Neuronal stem cell (in vitro differentiated cells): ENCODE measurements at places on chromosomes 13 and 19.

GRCh38 chr13:113116206-113116800, 6.3 kb upstream of the F10 start:
- H3K4me3 ChIP-seq: no peak overlapping the region
- H3K4me1 ChIP-seq: peaks cover 1% of the 10 kb centered on the region

GRCh38 chr13:53411463-53411862, 382.9 kb downstream of the OLFM4 start:
- H3K27ac ChIP-seq: no peak overlapping the region
- no peaks in the 10 kb centered on the region for H3K36me3 ChIP-seq
- no peaks in the 10 kb centered on the region for H3K27me3 ChIP-seq
- H3K4me3 ChIP-seq: no peak overlapping the region
- peaks cover 6% of the 10 kb centered on the region for H3K4me1 ChIP-seq

DNA sequence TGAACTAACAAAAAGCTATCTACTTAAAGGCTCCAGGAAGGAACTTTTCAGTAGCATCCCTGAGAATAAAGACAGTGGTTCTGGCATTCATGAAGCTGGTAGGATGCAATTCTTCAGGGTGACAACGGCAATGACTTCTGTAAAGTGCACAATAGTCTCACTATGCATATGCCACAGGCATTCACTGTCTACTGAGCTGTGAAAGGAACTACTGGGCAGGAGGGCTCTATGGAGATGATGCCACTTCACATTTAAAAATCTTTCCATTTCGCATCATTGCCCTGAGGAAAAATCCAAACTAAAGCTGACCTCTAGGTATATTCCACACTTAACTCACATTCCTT, 2020.6 kb upstream of the PCDH20 start:
- peaks cover 5% of the 10 kb centered on the region for H3K4me1 ChIP-seq
- DNase-seq: no peak
- H3K27me3 ChIP-seq: no peaks in the 10 kb centered on the region
- H3K27ac ChIP-seq: no peak overlapping the region
- H3K36me3 ChIP-seq: no peaks in the 10 kb centered on the region

GRCh38 chr19:47549261-47549862, 23.6 kb downstream of the ZNF541 start:
- no peaks in the 10 kb centered on the region for H3K36me3 ChIP-seq
- no peak overlapping the region for H3K27ac ChIP-seq
- H3K27me3 ChIP-seq: no peaks in the 10 kb centered on the region
- H3K4me1 ChIP-seq: no peaks in the 10 kb centered on the region
- H3K4me3 ChIP-seq: no peak overlapping the region

- no peaks in the 10 kb centered on the region for H3K36me3 ChIP-seq
- H3K4me3 ChIP-seq: peak overlapping the region; percentile 41
- no peak for DNase-seq
- no peaks in the 10 kb centered on the region for H3K27me3 ChIP-seq
Observed at GRCh38 chr19:38412491-38412890, 9.6 kb downstream of the FAM98C start.

GRCh38 chr19:36401475-36401874, 17.0 kb downstream of the ZFP82 start:
- H3K27ac ChIP-seq: no peak overlapping the region
- DNase-seq: no peak
- peaks cover 95% of the 10 kb centered on the region for H3K36me3 ChIP-seq
- H3K27me3 ChIP-seq: no peaks in the 10 kb centered on the region
- H3K4me3 ChIP-seq: no peak overlapping the region
- H3K4me1 ChIP-seq: no peaks in the 10 kb centered on the region

- no peaks in the 10 kb centered on the region for H3K36me3 ChIP-seq
- H3K4me3 ChIP-seq: no peak overlapping the region
- no peak for DNase-seq
- H3K27ac ChIP-seq: no peak overlapping the region
Observed at GRCh38 chr13:51684076-51684475, 99.8 kb downstream of the WDFY2 start.

- H3K27ac ChIP-seq: no peak overlapping the region
- H3K4me3 ChIP-seq: no peak overlapping the region
- DNase-seq: no peak
- no peaks in the 10 kb centered on the region for H3K4me1 ChIP-seq
- H3K36me3 ChIP-seq: no peaks in the 10 kb centered on the region
Observed at GRCh38 chr13:34738254-34738992, 203.6 kb upstream of the NBEA start.

DNA sequence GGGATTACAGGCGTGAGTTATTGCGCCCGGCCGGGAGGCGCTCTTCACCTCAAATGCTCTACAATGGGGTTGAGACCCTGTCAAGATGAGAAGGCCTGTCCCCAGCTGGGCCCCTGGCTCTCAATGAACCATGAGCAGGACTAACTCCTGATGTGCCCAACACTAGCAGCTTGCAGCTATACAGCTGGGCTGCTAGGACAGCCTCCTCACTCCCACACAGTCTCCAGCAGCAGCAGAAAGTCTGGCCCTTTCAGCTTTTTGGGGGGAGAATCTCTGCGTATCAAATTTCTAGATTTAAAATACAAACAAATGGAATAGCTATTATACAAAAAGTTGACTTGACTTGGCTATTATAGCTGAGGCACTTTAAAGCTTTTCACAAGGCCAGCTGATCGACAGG, 30.2 kb downstream of the TMTC4 start:
- peaks cover 82% of the 10 kb centered on the region for H3K36me3 ChIP-seq
- no peak overlapping the region for H3K27ac ChIP-seq
- H3K4me3 ChIP-seq: no peak overlapping the region
- no peaks in the 10 kb centered on the region for H3K4me1 ChIP-seq

GRCh38 chr13:89968470-89968869, 1379.0 kb upstream of the MIR17HG start:
- DNase-seq: no peak
- no peak overlapping the region for H3K27ac ChIP-seq
- no peak overlapping the region for H3K4me3 ChIP-seq
- no peaks in the 10 kb centered on the region for H3K27me3 ChIP-seq
- H3K4me1 ChIP-seq: no peaks in the 10 kb centered on the region
- no peaks in the 10 kb centered on the region for H3K36me3 ChIP-seq

DNA sequence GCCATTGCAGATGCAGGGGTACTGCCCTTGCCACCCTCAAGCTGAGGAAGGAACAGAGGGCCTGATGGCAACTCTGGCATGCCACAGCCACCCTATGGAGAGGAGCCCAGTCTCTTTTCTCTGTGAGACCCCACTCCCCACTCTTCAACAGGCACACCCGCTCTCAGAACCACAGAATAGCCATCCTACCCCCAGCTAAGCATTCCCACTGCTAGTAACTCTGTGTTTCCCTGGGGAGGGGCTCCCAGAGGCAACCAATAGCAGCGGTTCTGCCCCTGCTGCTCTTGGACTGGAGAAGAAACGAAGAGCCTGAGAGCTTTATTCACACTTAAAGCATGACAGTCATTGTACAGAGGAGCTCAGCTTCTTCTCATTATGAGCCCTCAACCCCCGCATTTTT, 49.3 kb downstream of the UBL3 start:
- no peaks in the 10 kb centered on the region for H3K36me3 ChIP-seq
- no peaks in the 10 kb centered on the region for H3K27me3 ChIP-seq
- DNase-seq: no peak
- H3K4me1 ChIP-seq: peaks cover 13% of the 10 kb centered on the region
- H3K27ac ChIP-seq: no peak overlapping the region
- no peak overlapping the region for H3K4me3 ChIP-seq

DNA sequence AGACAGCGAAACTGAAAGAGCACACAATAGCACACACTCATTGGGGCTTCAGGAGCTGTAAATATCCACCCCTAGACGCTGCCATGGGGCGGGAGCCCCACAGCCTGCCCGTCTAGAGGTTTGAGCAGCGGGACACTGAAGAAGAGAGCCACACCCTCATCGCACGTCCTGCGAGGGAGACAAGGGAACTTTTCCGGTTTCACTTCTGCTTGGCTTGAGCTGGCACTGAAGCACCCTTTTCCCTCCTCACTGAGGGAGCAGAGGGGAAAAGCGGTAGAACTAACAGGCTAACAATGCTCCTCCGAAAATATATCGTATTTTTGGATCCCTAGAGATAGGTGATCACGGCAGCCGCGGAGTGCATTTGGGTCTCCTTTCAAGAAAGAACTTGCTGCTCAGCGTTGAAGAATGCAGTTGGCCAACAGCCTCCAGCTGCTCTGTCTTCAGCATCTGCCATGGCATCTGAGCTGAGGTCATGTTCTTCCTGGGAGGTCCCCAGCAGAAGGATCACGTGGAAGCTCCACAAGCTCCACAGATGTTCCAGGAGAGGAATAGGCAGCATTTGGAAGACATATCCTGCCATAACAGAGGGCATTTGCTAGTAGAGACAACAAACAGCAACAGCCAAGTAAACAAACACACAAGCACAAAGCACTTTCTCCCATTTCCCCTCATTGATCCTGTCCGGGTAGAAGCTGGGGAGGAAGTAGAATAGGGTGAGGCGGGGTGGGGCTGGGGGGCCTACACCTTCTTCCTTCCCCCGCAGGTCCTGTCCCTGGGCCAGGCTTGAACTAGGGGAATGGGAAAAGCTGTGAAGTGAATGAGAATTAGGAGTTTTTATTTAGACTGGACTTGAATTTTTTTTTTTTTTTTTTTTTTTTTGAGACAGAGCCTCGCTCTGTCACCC, 44.8 kb upstream of the ALOX5AP start:
- no peak overlapping the region for H3K4me3 ChIP-seq
- DNase-seq: no peak
- peaks cover 2% of the 10 kb centered on the region for H3K4me1 ChIP-seq

- peaks cover 3% of the 10 kb centered on the region for H3K4me1 ChIP-seq
- no peak for DNase-seq
- no peak overlapping the region for H3K27ac ChIP-seq
- no peaks in the 10 kb centered on the region for H3K27me3 ChIP-seq
Observed at GRCh38 chr13:107461751-107462150, 753.6 kb downstream of the LIG4 start.

- H3K4me3 ChIP-seq: no peak overlapping the region
- DNase-seq: no peak
- no peaks in the 10 kb centered on the region for H3K27me3 ChIP-seq
- H3K4me1 ChIP-seq: no peaks in the 10 kb centered on the region
Observed at GRCh38 chr13:47332149-47332548, 435.3 kb upstream of the HTR2A start.

DNA sequence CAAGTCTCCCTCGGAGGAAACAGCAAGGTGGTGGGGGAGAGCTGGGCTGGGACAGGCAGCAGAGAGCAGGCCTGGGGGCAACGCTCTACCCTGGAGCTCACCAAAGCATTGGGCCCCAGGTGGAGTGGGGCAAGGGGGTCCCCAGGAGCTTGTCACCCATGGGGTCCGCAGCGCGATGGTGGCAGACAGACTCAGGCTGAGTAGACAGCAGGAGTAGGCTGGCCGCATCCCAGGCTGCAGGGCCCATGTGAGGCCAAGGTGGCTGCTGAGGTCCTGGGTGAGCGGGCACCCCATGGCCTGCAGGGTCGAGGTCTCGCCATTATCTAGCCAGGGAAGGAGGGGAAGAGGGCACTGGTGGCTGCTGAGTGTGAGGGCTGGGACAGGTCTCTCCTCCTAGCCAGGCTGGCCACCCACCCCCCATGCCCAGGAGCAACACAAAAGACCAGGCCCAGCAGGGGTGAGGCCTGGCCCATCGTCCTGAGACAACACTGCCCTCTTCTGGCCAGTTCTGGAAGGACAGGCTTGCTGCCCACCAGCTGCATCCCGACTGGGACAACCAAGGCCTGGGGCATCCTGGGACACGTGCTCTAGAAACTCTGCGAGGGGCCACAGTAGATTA, 33.1 kb downstream of the CEBPG start:
- H3K27me3 ChIP-seq: no peaks in the 10 kb centered on the region
- no peaks in the 10 kb centered on the region for H3K36me3 ChIP-seq
- H3K27ac ChIP-seq: no peak overlapping the region

- H3K27ac ChIP-seq: no peak overlapping the region
Observed at GRCh38 chr13:62087124-62087523, 671.5 kb upstream of the PCDH20 start.

GRCh38 chr13:75806117-75806516, 170.0 kb downstream of the LMO7 start:
- no peak overlapping the region for H3K27ac ChIP-seq
- no peaks in the 10 kb centered on the region for H3K27me3 ChIP-seq
- H3K4me3 ChIP-seq: no peak overlapping the region
- DNase-seq: no peak

DNA sequence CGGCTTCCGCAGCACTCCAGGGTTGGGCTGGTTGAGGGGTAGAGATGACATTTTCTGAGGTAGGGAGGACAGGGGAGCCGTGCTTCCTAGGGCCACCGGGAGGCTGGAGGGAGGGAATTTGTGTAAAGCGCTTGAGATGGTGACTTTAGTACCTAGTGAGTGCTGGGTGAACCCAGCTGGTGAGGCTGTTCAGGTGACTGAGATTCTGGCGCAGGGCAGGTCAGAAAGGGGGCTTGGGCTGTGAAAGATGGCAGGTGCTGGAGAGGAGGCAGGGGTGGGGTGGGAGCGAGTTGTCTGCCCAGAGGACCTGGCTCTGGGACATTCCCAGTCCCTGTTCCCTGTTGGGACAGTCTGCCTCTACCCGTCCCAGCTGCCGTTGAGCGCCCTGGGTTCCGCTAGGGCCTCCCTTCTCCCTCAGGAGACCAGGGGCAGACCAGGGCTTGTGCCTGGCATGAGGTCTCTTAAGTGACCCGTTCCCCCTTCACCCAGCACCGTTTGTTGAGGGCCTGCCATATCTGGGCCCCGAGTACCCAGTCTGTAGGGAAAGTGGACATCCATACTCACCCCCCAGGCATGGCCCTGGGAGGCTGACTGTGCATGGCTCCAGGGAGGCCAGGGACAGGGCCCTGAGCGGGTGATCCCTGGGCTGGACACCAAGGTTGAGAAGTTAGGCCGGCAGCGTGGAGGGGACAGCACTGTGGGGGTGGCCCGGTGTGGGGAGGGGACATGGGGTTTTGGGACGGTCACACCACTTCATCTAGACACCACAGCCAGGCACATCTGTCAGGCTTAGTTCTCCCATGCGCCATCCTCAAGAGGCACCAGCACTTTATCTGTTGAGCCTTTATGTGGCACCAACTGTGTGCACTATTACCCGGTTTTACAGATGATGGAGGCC, 5.0 kb downstream of the PTOV1 start:
- peaks cover 9% of the 10 kb centered on the region for H3K4me1 ChIP-seq
- no peak for DNase-seq
- no peak overlapping the region for H3K27ac ChIP-seq
- H3K36me3 ChIP-seq: peaks cover 89% of the 10 kb centered on the region

GRCh38 chr13:92941167-92941566, 285.4 kb upstream of the GPC6 start:
- no peak overlapping the region for H3K27ac ChIP-seq
- no peak for DNase-seq
- H3K27me3 ChIP-seq: no peaks in the 10 kb centered on the region
- H3K4me3 ChIP-seq: no peak overlapping the region

GRCh38 chr19:2561221-2561620, 85.3 kb downstream of the GADD45B start:
- H3K4me3 ChIP-seq: no peak overlapping the region
- H3K36me3 ChIP-seq: peaks cover 3% of the 10 kb centered on the region
- H3K27ac ChIP-seq: no peak overlapping the region
- no peaks in the 10 kb centered on the region for H3K27me3 ChIP-seq
- DNase-seq: no peak
